ENCODE measurements at places on chromosomes 16 and 17.

DNA sequence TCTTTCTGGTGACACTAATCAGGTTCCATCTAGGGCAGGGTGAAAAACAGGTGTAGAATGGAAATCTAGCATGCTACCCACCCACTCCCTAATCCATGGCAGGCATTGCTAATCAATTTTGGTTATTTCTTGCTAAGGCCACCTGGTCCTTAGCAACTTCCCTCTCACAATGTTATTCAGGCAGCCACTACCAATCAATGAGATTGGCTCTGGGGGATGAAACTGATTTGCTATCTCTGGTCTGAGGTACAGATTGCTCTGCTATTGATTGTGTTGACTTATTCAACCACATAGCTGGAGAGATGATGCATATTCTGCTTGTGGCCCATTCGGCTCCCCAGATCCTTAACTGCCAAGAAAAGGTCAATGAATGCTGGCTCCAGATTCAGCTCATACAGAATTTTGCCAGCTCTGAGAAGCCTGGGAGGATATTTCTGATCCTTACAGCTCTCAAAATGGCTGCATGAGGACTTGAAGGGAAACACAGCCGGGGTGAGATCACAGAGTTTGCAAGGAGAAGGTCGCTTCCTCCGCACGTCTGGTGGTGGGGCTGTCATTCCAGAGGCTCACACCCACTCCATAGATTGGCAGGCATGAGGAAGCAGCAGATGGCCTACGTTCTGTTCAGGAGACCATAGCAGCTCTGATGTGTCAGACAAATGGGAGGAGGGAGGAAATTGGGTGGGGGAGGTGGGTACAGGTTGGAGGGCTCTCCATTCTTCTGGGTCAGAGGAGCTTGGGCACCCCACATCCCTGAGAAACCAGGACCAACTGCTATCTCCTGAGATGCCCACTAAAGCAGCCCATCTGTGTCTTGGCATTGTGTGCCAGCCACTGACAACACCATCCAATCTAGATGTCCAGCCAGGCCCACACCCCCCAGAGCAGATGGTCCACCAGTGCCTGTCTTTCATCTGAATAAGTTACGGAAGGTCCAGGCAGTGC lies 22.3 kb downstream of the SEZ6 start:
- no peak for DNase-seq

DNA sequence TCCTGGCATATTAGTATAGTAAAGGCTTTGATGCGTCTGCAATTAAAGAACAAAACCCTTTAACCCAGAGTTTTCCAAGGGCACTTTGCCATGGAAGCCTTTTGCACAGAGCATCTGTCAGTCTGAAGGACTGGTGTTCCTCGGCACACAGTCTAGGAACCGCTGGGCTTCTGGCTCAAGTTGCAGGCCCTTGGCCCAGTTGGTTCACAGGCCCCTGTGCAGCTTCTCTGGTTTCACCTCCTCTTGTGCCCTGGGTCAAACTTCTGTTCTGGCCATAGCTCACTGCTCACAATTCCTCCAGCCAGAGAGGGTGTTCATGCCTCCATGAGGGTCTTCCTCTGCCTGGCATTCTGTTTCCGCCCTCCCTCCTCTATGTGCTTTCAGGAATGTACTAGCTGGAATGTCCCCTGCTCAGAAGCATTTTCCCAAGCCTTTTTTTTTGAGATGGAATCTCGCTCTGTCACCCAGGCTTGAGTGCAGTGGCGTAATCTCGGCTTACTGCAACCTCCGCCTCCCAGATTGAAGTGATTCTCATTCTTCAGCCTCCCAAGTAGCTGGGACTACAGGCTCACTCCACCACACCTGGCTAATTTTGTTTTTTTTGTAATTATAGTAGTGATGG lies 34.5 kb upstream of the TEX2 start:
- DNase-seq = no peak

DNA sequence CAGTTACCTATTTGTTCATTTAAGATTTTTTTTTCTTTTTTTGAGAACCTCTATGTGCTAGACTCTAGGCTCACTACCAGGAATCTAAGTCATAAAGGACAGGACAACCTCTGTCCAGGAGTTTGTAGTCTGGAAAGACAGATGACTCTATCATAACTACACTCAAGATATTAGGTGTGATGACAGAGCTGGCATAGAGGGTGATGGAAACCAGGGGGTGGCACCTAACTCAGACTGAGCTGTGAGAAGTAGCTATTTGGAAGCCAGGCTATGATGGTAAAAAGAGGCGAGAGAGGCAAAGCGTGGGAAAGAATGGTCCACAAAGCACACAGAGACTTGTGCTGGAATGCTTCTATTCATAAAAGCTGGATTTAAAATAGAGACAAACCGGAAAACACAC lies 372.3 kb downstream of the SEC14L1 start:
- DNase-seq = no peak

DNA sequence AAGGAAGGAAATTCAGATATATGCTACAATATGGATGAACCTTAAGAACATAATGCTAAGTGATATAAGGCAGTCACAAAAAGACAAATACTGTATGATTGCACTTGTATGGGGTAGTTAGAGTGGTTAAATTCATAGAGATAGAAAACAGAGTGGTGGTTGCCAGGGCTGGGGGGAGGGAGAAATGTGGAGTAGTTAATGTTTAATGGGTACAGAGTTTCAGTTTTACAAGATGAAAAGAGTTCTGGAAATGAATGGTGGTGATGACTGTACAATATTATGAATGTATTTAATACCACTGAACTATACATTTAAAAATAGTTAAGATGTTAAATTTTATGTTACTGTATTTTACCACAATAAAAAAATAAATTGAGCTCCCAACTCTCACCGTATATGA lies 157.9 kb downstream of the TOX3 start:
- no peak for DNase-seq

- DNase-seq = no peak
Measured at GRCh38 chr16:79628988-79629387, 28.5 kb upstream of the MAF start.

DNA sequence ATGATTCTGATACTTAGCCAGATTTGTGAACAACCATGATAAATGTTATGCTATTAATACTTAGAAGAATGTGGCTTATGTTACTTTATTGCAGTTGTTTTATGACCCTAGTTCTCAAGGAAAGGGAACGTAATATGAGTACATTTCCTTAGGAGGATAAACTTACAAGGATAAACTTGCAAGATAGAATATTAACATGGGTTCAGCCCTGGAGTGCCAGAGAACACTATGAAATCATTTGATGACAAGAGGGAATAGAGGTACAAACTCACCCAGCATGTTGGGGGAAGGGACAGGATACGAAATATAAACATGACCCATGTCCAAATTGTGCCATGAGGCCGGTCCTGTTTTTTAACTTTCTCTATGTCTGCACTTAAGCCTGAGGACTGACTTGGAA lies 13.0 kb upstream of the ABCA5 start:
- no peak for DNase-seq

All from activated gamma-delta T cell treated with Interleukin-2 at 50 U/mL for 16 hours (primary cell).